ENCODE measurements at places on chromosomes 11 and 22.

GRCh38 chr11:118074785-118075184 lies 2.1 kb upstream of the TMPRSS4 start:
- no peak for DNase-seq

DNA sequence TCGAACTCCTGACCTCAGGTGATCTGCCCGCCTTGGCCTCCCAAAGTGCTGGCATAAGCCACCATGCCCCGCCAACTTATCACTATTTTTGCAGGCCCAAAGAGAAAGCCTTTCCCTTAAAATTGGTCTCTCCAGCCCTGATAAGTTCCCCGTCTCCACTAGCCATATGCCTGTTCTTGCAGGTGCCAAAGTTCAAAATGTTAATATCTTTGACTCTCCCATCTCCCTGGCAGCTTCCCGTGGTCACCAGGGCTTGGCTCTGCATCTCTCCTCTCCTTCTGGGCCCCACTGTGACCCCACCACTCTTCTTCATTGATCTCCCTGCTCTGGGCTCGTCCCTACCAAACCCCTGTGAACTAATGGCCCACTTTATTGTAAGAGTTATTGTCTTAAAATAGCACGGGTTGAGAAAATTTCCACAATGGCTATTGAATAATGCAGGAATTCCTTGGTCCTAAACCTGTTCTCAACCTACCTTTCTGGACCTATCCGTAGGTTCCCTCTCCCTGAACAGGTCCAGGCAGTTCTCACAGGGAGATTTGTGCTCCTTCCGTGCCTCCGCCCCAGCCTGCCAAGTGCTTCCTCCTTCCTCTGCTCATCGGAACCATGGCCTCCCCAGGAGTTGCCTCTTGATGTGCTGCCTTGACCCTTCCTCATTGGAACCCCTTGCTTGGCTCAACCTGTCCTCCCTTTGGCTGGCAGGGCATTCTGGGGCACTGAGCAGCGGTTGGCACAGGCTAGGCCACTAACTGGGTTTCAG lies 147.5 kb downstream of the DSCAML1 start:
- DNase-seq = no peak

DNA sequence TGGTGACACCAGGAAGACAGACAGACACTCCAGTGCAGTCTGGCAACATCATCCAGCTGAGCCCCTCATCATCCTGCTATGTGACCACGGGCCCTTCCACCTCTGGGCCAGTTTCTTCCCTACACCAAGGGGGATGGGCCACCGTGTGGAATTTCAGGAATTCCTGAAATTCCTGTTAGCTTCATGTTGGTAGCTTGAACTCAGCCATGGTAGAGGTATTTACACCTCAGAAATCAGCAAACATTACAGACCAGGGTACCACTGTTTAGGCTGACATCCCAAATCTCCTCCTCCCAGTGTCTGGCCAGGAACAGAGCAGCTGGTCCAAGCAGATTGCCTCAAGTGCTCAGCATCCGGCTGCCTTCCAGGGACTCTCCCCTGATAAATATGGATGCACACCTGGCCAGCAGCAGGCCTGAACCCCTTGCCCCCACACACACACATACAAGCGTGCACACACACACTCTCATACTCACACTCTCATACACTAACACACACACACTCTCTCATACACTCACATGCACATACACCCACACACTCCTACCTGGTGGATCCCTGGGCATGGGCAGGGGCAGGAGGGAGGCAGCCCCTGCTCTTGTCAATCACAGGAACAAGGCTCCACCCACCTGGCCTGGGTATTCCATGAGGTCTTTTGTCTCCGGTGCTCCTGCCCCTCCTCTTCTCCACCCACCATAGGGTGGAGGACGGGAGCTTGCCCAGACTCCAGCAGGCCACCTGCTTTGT lies 85.2 kb downstream of the BUD13 start:
- DNase-seq = peak; percentile 79

- DNase-seq = no peak
Measured at GRCh38 chr22:37335806-37336199, 53.5 kb downstream of the CYTH4 start.

- DNase-seq = no peak
Measured at GRCh38 chr11:77668760-77669159, 31.2 kb upstream of the CLNS1A start.

- no peak for DNase-seq
Measured at GRCh38 chr11:122046846-122047245, 69.2 kb downstream of the BLID start.

- DNase-seq = no peak
Measured at GRCh38 chr11:117900121-117900648, 23.7 kb upstream of the FXYD6 start.

DNA sequence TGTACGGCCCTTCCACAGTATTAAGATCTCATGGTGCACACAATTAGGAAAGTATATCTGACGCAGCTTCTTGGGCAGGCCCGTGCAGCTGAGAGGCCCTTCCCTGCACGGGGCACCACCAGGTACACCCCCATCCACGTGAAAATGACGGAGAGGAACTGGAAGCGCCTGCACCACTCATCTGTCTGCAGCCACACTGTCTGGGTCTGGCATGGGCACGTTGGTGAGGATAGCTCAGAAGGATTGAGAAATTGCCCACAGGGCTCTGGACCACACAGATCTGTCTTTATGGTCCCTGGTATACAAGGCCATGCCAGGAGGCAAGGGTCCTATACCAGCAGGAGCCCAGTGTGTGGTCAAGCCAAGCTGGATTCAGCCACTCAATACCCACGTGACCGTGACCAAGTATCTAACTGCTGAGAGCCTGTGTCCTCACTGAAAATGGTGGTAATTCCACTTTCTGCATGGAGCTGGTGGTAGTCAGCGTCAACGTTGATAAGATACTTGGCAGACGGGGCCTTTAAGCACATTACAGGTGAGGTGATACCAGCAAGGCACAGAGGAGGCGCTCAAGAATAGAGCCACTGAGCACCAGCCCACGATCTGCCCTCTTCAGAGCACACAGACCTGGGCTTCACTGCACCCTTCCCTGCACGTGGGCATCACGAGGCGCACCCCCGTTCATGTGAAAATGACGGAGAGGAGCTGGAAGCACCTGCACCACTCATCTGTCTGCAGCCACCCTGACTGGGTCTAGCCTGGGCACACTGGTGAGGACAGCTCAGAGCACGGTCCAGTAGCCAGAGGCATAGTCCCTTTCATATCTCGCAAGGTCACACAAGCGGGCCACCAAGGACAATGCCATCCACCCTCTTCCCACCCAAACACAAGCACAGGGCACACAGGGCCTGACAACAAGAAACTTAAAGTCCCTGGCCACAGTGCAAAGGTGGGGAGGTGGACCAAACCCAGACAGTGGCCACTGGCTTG lies 28.4 kb downstream of the SHANK2 start:
- no peak for DNase-seq

- no peak for DNase-seq
Measured at GRCh38 chr22:44683237-44683636, 18.8 kb upstream of the PRR5 start.

DNA sequence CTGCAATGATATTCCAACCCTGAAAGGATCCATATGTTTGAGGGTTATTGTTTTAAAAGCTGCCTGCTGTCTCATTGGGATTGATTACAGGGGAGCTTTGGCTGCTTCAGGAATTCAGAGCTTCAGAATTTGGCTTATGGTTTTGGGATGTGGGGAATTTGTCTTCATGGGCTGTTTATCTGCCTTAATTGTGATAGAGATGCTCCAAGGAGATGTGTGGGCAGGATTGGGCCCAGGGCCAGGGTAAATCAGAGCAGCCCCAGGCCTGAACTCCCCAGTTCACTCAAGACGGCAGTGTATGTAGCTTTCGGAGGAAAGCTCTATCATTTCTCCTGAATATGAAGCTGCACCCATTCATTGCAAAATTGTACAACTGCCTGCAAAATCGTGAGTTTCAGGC lies 88.5 kb downstream of the ALX4 start:
- no peak for DNase-seq

DNA sequence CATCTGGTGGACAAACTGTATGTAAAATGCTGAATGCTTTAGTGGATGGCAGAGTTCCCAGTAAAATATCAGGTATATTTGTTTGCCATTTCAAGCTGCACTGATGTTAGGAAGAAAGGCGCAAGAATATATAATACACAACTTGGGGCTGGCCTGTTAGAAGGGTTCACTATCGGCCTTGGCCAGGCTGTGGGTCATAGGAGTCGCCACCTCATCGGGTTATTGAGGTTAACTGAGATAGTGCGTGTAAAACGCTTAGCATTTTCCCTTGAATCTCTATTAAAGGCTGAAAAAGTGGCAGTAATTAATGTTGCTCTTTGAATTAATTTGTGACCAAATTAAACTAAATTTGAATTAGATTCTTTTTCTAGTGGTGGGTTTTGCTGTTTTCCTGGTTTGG lies 5.1 kb downstream of the FAM118A start:
- DNase-seq = no peak

- no peak for DNase-seq
Measured at GRCh38 chr11:49851971-49852389, 100.2 kb upstream of the OR4C13 start.

GRCh38 chr11:65911682-65912568 lies 6.9 kb downstream of the C11orf68 start:
- no peak for DNase-seq

DNA sequence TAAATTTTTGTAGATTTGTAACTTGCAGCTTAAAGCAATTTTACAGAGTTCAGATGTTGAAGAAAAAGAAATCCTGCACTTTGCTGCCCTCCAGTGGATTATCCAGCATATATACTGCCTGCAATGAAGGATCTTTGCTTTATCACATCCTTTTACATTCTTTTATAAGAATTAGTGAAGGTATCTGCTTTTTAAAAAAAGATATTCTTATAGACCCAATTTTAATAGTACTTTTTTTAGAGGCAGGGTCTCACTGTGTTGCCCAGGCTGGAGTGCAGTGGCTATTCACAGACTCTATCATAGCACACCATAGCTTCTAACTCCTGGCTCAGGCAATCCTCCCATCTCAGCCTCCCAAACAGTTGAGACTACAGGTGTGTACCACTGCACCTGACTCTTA lies 60.7 kb downstream of the TTC17 start:
- no peak for DNase-seq

- DNase-seq = no peak
Measured at GRCh38 chr22:37204045-37204655, 8.1 kb downstream of the SSTR3 start.

DNA sequence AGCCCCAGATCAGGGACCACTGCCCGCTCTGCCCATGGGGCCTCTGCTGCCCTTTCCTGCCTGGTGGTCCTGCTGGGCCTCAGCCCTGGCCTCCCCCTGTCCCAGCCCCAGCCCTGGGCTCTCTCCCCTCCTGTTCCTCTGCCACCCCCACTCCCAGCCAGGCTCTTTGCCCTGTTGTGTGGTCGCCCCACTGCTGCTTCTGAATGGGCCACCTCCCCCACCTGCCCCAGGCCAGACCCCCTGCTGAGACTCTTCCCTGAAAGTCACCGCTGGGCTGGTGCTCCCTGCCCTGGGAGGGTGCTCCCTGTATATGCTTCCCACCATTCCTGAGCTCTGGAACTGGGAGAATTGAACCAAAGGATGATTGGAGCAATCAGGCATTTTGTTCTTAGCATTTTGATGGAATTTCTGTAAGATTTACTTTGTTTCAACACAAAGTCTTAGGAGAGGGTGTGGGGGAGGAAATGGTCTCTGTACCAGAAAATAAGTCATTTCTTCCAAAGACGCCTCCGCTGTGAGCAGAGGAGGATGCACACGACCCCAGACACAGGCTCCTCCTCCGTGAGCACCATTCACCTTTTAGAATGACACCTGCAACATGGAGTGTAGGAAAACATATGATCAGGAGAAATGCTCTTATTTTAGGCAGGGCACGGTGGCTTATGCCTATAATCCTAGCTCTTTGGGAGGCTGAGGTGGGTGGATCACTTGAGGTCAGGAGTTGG lies 5.2 kb downstream of the APOBEC3B start:
- no peak for DNase-seq

- DNase-seq = no peak
Measured at GRCh38 chr22:36336246-36337182, 51.3 kb downstream of the MYH9 start.

- DNase-seq = no peak
Measured at GRCh38 chr11:133219543-133219942, 312.8 kb downstream of the OPCML start.

GRCh38 chr22:34805771-34806170 lies 260.2 kb upstream of the ISX start:
- DNase-seq = no peak

DNA sequence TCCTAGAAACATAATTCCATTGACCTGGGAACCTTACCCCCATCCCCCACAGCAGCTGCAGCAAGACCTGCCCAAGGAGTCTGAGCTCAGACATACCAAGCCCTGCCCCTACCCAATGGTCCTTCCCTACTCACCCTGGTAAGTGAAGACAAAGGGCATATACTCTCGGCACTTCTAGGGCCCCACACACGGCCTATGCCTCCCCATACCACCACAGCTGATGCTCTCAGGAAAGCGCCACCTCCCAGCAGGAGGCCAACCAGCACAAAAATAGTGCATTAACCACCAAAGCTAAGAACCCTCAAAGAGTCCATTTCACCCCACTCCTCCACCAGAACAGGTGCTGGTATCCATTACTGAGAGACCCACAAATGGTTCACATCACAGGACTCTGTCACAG lies 74.4 kb upstream of the GUCY1A2 start:
- no peak for DNase-seq

- no peak for DNase-seq
Measured at GRCh38 chr11:100203789-100204188, 483.3 kb upstream of the ARHGAP42 start.
